ENCODE measurements at places on chromosomes 4 and X.

GRCh38 chr4:126986828-126987227 lies 645.9 kb upstream of the INTU start:
- no peak for DNase-seq

DNA sequence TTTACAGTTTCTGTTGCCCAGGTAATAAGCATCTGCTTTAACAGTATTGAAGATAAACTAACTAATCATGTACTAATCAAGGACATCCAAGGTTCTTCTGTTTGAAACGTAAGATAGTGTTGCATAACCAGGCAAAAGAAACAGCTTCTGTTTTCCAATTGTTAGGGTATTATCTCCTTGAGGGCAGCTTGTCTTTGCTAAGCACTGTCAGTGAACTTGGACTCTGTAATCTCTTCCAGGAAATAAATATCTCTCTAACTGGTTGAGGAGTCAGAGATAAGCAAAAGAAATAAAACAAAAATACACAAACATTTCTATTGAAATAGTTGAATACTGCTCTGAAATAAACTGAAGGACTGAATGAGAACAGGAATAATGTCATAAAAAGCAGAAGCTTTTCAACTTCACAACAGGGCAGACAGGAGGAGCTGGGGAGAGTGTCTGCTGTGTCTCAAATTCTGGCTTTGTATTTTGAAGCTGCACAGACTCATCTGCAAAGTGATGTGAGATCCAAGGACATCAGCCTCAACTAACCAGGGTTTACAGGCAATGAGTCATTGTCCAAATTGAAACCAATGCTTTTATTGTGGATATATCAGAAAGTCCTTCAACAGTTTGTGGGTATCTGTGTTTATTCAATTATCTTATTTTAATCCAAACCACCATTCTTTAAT lies 1253.0 kb upstream of the PCDH7 start:
- DNase-seq, result no peak

DNA sequence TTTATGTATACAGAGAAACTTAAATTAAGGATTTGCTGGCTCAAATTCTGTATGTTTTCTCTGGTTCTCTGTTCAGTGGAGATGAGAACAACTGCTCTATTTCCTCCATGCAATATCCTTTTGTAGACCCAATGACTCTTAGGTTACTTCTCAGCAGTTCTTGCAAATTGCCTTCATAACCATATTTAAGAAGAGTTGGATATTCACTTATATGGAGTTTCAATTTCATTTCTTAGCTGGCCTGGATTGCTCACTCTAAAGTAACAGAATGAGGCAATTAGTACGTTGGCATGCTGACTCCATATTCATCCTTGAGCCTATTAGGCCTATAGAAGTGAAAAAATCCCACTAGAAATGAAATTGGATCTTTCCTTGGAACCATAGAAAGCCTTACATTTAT lies 93.6 kb downstream of the DOCK11 start:
- no peak for DNase-seq

- no peak for DNase-seq
Observed at GRCh38 chr4:59180161-59180560, 2020.0 kb upstream of the ADGRL3 start.

DNA sequence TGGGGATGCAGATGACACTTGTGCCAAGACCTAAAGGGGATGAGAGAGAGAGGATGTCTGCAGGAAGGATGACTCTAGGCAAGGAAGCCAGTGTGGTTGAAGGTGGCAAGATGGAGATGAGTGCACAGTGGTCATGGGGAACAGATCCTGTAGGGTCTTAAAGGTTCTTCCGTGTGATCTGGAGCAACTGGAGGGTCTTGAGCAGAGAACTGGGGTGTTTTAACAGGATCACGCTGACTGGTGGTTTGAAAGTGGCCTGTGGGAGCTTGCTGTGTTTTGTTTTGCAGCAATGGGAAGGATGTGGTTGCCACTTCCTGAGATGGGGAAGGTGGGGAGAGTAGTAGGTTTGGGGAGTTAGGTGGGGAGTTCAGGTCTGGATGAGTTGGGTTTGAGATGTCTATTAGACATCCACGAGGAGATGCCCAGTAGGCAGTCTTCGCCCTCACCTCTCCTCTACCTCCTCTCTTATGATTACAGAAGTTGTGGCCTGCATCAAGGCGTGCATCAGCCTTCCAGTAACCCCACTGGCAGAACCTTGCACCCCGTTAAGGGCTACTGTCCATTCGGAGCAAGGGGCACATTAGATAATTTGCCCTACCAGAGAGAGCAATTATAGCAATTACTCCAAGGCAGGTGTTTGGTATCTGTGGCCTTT lies 1.4 kb upstream of the STBD1 start:
- no peak for DNase-seq

GRCh38 chr4:185883591-185883990 lies 71.6 kb upstream of the SORBS2 start:
- no peak for DNase-seq
